ENCODE measurements at places on chromosomes 1 and 21.

DNA sequence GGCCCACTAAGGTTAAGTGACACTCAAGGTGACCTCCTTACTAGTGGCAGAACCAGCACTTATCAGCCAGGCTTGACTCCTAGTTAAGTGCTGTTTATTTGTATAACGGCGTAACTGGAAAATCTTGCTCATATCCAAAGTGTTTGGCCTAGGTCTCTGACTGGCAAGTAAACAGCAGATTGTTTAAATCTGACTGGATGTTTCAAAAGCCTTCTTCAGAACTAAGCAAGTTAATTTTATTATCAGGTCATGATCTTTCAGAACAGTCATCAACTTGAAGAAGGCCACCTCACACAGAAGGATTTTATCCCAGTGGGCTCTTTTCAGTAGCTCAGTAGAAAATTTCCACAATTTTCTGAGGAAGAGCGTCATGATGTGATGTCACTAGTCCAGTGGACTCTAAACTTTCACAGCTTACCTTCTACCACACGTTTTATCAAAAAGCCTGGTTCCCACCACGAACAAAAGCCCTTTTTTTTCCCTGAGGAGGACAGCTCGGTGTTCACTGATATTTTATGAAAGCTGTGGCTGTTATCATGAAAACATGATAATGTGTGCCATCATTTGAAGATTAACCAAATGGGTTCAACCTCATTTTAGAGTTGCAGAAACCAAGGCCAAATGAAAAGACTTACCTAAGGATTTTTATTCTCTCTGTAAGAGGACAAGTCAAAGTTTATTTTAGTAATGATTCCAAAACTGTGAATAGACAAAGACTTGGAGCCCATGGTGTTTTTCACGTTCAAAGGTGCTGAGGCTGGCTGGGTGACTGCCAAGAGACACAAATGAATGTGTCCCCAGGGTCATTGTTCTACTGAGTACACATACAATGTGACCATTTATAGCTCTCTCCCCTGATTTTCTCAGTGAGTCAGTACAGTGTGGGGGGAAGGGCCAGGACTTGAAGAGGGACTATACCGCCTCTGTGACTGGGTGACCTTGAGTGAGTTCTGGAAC lies 9.1 kb downstream of the SGIP1 start:
- no peak for DNase-seq

DNA sequence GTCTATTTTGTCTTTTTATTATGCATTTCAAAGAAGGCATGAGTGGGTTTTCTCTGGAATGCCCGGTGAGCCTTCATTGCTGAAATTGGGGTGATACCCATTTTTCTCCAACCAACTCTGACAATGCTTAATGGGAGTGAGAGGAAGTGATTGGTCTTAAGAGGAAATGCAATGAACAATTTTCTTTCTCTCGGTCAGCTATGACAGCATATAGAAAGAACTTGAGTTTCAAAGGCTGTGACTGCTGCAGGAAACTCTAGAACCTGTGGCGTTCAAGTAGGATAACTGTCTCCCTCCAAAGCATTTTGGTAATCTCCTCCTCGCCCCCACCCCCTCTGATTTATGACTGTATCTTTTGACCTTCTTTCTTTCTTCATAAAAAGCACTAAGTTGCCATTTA lies 155.9 kb downstream of the LYPLAL1 start:
- no peak for DNase-seq

DNA sequence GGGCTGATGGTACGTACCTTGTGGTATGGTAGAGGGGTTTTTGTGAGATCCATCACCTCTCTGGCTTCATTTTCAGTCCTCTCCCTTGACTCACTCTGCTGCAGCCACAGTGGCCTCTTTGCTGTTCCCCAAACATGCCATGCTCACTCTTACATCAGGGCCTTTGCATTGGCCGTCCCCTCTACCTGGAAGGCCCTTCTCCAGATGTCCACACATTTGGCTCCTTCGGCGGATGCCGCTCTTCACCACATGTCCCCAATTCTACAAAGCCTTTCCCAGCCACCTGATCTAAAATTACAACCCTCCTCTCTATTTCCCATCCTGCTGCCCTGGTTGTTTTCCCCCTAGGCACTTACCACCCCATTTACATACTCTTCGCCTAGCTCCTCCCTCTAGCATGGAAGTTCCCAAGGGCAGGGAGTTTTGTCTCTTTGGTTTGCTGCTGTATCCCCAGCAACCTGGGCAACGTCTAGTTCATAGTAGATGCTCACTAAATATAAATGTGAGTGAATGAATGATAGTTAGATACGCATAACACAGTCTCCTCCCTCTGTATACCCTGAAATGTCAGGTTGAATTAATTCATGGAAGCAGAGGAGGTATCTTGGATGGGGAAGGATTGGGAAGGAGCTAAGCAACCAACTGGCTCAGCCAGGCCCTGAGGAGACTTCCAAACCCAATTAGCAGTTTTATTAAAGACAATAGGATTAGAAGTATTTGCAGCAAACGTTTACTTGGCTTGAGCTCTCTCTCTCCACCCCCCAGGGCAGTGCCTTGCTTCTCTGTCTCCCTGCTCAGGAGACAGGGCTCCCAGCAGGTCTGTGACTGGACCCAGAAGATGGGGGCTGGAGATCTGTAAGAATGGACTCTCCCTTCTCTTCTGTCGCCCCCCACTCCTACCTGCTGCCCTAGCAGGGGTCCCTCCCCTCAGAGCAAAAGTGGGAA lies 264.2 kb downstream of the GRIK3 start:
- no peak for DNase-seq

DNA sequence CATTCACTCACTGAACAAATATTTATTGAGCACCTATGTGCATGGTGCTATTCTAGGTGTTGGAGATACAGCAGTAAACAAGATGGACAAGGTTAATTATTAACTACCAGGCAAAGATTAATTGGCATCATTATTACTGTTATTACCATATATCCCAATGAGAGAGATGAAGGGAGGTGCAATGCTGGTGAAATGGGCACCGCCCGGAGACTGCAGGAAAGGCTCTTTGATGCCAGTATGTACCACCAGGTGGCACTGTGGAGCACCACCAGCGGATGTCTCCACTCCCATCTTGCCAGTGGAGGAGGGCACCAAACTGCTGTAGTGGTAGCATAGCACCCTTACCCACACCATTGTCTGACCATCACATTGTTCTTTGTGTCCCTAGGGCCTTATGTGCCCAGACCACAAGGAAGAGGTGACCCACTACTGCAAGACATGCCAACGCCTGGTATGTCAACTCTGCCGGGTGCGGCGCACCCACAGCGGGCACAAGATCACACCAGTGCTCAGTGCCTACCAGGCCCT lies 3.0 kb downstream of the TRIM46 start:
- no peak for DNase-seq

GRCh38 chr21:46356494-46357334 lies 32.8 kb downstream of the PCNT start:
- no peak for DNase-seq

DNA sequence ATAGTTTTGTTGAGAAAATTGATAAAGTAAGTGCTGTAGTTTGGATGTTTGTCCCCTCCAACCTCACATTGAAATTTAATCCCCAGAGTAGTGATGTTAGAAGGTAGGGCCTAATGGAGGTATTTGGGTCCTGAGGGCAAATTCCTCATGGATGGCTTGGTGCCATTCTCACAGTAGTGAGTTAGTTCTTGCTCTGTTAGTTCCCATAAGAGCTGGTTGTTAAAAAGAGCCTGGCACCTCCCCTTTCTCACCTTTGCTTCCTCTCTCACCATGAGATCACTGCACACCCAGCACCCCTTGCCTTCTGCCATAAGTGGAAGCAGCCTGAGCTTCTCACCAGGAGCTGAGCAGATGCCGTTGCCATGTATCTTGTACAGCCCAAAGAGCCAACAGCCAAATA lies 354.8 kb upstream of the NFIA start:
- DNase-seq: no peak

GRCh38 chr1:116667575-116668105 lies at the start of gene IGSF3:
TSS of gene IGSF3 (minus strand) at chr1:116667733. CDS start at chr1:116666326, 1,407 bp downstream.
- no peak for DNase-seq

GRCh38 chr1:205703072-205703471 lies 22.8 kb upstream of the SLC45A3 start:
- DNase-seq: no peak

DNA sequence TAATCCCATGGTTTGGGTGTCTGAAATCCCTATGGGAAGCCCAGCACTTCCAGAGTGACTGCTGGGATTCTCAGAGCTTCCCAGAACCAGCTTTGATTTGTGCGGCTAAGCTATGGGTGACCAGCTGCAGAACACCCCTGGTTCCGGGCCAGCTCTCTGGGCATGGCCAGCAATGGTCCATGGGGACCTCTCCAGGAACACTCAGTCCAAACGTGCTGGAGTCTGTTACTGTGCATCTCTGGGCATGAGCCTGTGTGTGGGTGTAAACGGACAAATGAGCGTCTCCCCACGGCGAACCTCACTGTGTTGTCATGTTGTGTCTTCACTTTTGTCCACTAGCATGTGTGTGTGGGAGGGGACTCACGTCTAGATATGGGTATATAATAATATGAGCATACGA lies 54.4 kb downstream of the MAB21L3 start:
- DNase-seq: no peak

DNA sequence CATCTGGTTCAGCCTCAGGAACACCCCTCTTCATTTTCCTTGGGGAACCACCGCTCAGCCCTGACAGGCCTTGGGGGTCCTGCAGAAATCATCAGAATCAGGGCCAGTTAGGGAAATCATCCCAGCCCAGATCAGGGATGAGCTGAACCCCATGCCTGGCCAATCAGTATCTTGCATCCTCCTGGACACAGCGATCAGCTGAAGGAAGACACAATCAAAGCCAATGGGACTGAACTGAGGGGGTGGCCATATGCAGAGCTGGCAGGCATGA lies 395.4 kb downstream of the MATN1 start:
- no peak for DNase-seq

DNA sequence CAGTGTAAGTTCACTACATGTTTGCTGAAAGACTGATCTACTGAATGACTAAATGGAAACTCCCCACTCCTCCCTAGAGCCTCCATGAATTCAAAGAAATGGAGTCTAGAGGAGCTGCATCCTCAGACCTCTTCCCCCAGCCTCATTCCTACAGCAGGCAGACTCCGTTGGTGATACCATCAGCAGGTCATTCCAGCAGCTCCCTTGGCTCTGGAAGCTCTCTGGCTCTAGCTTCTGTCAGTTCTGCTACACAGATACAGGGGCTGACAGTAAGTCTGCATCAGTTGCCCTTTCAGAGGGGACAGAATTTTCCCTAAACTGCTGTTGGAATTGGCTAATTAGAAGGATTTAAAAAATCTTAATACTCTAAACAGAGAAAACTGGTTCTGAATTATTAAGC lies 31.7 kb upstream of the DMRTA2 start:
- DNase-seq: no peak

DNA sequence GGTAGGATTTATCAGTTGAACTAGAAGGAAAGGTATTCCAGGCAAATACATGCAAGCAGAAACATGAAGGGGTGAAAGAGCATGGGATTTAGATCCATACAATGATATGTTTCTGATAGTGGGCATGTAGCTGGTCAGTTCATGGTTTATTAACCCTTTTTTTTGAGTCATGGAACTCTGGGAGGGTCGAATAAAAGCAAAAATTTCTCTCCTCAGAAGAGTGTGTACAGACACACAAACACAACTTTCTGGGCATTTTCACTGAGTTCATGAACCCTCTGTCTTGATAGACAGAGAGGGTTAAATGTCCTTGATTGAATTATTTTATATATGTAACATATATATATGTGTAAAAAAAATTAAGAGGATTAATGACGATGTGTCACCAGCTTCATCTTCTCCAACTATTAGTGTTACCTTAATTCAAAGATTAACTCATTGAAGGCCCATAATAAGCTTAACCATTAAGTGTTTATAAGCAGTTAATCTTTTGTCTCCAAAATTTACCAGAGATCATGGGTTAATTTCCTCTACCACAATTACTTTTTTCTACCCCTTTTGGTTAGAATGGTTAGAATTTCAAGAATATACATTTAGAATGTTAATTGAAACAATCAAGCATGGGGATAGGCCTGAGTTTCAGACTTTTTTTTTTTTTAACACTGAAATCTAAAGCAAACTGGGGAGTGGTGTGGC lies 4.6 kb downstream of the JUN start:
- DNase-seq: no peak

GRCh38 chr1:119133987-119134386 lies 6.5 kb downstream of the WARS2 start:
- no peak for DNase-seq

GRCh38 chr1:87766737-87767136 lies 438.1 kb downstream of the LMO4 start:
- no peak for DNase-seq

DNA sequence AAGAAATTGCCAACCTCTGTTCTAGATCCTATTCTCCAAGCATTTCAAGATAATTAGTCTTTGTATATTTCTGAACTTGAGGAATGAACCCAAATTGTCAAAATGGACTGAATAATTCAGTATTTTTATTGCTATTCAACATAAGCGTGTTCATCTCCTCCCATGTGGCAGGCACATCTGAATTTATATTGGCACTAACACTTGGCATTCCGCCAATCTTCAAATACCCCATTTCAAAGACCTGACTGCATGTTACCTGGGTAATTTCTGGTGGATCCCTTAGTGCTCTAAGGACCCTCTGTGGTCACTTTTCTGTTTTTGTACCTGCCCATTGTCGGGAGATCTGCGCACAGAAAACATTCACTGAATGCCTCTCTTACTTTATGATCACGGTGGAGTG lies 66.6 kb downstream of the BACE2 start:
- DNase-seq: no peak

- DNase-seq: no peak
Measured at GRCh38 chr1:72097851-72098570, 184.3 kb downstream of the NEGR1 start.

GRCh38 chr1:200376528-200376927 lies 33.3 kb downstream of the ZNF281 start:
- DNase-seq: no peak

GRCh38 chr1:56939209-56939608 lies 26.6 kb downstream of the C8B start:
- DNase-seq: no peak

DNA sequence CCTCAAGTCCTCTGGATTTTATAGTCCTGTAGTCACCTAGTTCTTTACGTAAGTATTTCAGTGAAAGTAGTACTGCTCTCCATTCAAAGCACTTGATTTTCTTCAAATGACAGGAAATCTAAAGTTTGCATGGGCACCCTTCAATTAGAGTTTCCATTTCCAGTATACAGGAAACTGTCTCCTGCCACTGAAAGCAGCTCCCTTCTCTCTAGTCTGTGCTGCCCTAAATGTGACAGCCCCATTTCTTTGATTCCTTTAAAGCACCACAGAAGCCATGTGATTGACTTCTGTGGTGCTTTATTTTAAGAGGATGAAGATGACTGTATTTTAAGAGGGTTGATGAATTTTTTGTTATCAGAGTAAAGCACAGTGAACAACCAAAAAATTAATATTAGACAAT lies 226.1 kb downstream of the DNAH14 start:
- DNase-seq: no peak

- no peak for DNase-seq
Measured at GRCh38 chr1:64033667-64034220, 169.7 kb upstream of the UBE2U start.

DNA sequence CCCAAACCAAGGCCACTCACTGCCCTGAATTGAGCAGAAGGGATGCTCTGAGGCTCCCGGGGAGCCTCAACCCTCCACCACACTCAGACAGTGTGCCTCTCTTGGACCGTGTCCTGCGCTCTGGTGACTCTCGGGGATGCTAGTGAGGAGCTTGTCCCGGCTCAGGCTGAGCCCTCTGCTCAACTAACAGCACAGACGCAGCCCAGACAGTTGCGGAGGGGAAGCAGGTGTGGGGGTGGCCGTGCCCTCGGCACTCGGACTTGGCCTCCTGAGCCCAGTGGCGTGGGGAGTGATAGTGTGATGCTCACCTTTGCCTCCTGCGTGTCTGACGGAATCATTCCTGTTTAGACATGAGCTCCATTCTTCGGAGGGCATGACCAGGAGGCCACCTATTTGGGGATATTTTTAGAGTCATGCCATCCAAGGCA lies 15.4 kb upstream of the SLC19A1 start:
- DNase-seq: no peak

All from smooth muscle cell of the brain vasculature (primary cell).